ENCODE measurements at places on chromosomes 16 and 17. TPM values are rescaled to one million over a fixed set of nuclear protein-coding genes. Genes with fewer than 3 reads are reported as not detected.

The C17orf100 gene
- total RNA-seq = 0.44 TPM

The CES1 gene
- total RNA-seq = 1.00 TPM

The ZACN gene
- total RNA-seq = 0.12 TPM

The PRDM7 gene
- total RNA-seq = not detected

The MARVELD3 gene
- total RNA-seq = not detected

The PRKCB gene
- total RNA-seq = 2.4 TPM

All from uterine smooth muscle cell (primary cell).